NCI-H2171 (cell line): ENCODE measurements at places on chromosomes 6 and 20.

GRCh38 chr6:166724576-166724975 lies 97.5 kb upstream of the RPS6KA2 start:
- DNase-seq = no peak

DNA sequence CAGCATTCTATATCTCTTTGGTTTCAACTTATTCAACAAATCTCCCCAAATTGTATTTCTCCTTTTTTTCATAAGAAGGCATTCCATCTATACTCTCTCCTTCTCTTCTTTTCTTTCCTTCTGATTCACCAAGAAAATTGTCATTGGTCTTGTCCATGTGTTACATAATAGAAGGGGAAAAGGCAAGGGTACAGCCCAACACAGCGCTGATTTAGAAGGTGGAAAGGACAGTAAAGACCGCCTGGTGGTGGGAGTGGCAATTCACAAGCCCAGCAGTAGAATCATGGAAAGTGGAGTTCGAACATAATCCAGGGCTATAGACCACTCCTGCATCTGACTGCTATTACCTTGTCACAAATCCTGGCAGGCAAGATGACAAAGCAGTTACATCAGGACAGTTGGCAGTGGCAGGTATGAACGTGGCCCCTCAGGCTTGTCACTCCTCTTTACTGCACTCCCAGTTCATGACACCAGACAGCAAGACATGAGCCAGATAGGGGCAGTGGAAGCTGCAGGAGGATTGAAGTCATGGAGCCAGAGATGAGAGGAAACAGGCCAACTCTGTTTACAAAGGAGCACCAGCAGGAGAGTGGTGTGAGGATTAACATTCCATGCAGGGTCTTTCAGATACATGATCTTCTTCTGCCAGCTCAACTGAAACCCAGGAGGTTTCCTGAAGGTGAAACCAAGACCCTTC lies 2.1 kb upstream of the TNFAIP3 start:
- no peak for DNase-seq

DNA sequence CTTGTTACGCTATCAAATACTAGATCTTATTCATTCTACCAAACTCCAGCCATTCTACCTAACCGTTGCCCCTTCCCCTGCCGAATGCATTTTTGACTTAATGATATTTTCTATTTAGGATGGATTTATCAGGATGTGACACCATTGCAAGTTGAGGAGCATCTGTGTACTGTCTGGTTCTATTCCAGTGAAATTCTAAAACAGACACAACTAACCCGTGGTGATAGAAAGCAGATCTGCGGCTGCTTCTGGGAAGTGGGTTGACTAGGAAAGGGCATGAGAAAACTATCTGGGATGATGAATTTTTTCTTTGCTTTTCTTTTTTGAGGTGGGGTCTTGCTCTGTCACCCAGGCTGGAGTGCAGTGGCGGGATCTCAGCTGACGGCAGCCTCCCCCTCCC lies 20.7 kb upstream of the SRC start:
- DNase-seq = no peak

- DNase-seq = no peak
These were observed 54.8 kb downstream of the SENP6 start for GRCh38 chr6:75656479-75656878.

DNA sequence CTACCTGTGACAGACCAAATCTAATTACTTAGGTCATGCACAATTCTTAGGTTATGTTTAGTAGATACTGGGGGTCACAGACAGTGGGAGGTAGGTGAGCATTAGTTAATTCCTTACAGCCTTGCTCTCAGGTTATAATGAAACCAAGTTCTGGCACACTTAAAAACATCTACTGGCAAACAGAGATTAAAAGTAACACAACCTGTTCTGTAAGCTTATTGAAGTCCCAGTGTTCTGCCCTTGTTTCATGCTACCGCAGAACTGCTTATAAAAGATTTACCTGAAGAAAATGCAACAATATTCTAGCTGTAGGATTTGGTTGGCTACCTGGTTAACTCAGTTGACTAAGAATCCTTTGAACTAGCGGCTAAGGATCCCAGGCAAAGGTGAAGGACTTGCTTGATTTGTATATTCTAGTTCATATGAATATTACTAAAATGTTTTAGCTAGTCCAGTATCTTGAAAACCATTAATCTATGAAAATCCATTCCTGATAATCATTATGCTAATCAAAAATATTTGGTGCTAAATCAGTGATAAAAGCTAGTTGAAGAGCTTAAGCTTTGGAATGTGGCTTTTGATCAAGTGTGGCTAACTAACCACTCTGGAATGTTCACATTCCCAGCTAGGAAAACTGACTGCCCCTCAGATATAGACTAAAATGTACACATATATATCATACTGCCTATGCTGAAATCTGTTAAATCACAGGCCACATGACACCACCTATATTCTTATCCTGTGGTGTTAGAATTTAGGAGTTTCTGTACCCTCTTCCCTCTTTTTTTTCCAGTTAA lies 7.2 kb downstream of the PEX3 start:
- no peak for DNase-seq

GRCh38 chr20:47320990-47321805 lies 35.3 kb downstream of the ZMYND8 start:
- DNase-seq = peak; percentile 67

DNA sequence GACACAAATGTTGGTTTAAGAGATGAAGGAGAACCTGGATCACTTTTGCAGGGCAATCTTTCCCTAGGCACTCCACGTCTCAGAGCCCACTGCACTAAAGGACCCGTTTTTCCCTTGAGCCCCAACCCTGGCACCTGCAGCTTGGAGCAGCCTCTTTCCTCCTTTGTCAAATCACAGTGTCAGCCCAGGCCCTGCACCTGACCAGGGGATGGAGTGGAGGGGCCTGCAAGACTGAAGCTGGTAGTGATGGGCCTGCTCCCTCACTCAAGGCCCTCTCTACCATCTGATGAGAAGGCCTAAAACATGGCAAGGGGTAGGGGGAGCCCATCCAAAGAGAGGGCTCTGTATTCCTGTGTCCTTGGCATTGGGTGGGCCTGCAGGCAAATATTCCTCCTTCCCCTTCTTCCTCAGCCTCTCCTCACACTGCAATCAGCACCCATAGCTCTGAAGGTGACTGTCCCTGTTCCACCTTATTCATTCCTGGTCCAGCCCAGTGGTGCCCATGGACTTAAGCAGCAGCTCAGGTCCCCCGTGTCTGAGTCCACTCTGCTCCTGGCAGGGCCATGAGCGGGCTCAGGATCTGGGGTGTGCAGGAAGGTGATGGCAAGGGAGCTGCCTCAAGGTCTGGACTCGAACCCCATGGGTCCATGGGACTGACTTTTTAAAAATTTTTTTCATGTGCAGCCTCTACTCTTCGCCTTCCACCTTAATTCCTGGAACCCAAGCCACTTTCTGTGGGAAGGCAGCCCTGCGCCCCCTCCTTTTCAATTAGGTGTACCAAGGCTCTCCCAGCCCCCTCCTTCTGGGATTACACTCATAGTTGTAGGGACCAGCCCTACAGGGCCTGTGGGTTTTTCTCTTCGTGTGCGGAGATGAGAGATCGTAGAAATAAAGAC lies 6.7 kb downstream of the RAET1G start:
- no peak for DNase-seq

GRCh38 chr20:47007826-47008655 lies 113.4 kb downstream of the EYA2 start:
- DNase-seq = peak; percentile 60

DNA sequence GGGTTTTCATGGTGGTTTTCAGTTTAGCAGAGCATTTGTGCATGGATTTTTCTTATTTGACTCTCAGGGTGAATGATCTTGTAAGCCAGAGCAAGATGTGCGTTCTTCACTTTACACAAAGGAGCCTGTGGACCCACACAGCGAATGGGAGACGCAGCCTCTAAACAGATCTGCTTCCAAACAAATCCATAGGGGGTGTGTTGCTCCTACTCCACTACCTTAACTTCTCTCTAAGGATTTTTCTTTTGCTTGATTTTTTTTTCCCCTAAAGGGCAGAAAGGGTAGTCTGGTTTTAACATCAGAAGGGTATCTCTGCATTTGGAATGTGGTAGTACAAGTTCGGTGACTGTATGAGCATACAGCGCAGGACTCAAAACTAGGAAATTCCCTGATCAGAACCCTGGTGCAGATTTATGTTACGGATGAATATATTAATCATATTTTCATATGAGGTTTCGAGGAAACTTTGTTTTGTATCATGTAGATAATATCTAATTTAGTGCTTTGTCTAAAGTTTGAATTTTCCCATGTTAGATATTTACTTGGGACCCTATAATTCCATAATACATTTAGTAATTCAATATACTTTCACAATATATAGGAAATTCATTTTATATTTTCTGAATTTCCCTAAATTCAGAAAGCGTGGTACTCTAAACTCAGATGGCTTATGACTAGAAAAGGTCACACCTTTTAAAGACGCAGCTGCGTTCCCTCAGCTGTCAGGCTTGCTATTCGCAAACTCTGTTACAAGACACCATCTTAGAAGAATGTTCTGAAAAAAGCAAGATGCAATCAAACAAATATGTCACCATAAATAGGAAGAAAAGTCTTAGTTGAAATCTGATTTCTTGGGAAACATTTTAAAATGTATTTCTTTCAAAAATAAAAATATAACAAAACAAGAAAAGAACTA lies 196.9 kb downstream of the TMEM242 start:
- no peak for DNase-seq

- DNase-seq = no peak
These were observed 59.7 kb downstream of the PFDN4 start for GRCh38 chr20:54267483-54268003.

DNA sequence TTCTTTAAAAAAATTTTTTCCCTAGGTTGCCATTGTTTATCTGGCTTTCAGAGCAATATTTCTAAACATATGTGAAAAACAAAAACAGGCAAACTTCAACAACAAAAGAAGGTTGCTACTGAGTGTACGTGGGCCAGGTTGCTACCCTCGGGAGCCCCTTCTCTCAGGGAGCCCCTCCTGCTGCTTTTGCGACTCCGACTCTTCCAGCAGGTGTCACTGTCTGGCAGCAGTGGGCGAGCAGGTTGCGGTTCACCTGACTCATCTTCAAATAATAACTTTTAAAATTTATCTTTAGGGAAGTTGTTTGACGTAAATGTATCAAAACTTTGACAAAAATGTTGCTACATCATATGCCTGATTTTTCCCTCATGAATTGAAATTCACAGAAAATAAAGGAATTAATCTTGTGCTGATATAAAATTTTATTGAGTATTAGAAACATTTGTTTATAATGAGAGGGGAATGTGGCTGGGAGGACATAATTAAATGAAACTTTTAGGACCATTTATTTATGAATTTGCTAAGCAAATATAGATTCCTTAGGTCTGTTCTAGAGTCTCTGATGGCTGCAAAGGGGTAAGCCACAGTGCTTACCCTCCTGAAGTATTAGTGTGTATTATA lies 138.8 kb downstream of the HIVEP1 start:
- DNase-seq = no peak

- DNase-seq = no peak
These were observed 63.6 kb downstream of the BLOC1S5 start for GRCh38 chr6:8000636-8001035.

DNA sequence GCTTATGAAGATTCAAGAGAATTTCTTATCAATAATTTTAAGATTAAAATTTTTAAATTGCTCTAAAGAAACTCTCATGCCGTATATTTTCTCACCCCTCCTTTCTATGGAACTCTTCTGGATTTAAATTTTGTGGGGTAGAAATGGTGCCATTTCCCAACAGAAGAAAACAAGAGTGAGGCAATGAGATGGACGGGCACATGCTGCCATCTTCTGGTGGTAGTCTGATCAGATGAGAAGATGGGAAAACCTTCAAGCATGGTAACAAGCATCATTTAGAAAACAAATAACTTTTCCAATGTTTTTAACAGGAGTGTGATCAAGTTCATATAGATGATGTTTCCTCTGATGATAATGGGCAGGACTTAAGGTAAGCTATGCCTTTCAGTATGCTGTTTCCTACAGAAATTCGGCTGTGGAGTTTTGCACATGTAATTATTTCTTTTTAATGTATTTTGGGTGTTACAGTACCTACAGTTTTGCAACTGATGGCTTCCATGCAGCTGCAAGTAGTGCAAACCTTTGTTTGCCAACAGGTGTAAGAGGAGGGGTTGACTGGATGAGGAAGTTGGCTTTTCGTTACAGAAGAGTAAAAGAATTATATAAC lies 271.4 kb downstream of the EYA4 start:
- no peak for DNase-seq

DNA sequence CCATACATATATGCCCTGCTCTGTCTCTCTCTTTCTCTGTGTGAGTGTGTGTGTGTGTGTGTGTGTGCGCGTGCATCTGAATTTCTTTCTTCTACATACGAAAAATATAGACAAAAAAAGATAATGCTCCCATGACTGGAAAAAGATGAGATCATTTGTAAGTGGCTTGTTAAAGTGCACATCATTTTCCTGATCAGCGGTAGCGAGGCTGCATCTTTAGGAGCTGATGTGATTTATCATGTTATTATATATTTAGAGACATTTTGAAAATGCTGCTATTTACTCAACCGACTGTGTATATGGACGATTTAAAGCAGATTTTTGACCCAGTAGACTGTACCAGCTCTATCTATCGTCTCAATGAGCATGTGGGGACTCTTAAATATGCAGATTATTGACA lies 265.3 kb downstream of the TSHZ2 start:
- no peak for DNase-seq

DNA sequence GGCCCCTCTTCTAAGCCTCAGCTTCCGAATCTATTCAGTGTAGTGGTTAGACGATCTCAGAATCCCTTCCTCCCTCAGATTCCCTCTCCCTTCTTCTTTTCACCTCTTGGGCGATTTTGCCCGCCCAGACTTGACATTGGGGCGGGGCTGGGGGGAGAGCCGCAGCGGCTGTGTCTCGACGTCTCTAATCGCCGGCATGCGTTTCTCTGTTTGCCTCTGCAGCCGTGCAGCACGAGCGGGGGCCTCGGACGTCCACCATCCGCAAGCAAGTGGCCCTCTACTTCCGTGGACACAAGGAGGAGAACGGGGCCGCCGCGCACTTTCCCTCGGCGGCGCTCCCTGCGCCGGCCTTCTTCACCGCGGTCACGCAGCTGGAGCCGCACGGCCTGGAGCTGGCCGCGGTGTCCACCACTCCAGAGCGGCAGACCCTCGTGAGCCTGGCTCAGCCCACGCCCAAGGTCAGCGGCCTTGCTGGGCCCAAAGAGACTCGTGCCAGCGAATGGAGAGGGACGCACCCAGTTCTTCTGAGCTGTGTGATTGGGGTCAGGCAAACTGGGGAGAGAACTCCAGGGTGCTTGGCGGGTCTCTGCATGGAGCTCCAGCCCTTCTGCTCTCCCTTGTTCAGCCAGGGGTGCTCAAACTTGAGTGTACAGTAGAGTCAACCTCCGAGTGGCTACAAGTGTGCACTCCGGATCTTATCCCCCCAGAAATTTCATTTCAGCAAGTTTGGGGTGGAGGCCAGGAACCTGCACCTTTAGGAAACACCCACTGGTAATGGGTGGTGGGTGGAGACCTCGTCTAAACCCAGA lies 10.7 kb downstream of the NR2E1 start:
- DNase-seq = no peak
